ENCODE measurements at places on chromosomes 2 and 18.
A peak's percentile ranks its signal among the peaks of the same experiment; 100 is the strongest.

GRCh38 chr18:7958081-7958896, 391.2 kb downstream of the PTPRM start:
- no peak for DNase-seq

- no peak for DNase-seq
Observed at GRCh38 chr2:224479826-224480225, 77.9 kb upstream of the FAM124B start.

GRCh38 chr18:13577091-13577697, 149.2 kb downstream of the FAM210A start:
- no peak for DNase-seq

DNA sequence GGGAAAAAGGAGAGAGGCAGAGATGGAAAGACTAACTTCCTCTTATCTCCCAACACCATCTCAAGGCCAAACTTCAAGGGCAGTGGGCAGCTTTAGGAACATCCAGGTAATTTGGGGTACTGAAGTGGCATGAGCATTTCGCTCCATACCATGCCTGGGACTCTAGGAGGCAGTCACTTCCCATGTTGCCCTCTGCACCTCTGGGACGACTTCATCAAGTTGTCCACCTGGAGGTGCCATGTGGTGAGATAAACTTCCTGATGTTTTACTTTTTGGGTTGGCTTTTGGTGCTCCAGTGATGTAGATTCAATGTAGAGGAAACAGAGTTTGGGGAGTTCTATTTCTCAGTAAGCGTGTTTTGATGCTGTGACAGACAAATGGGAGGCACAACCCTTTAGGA, 56.3 kb upstream of the UPP2 start:
- DNase-seq = no peak

DNA sequence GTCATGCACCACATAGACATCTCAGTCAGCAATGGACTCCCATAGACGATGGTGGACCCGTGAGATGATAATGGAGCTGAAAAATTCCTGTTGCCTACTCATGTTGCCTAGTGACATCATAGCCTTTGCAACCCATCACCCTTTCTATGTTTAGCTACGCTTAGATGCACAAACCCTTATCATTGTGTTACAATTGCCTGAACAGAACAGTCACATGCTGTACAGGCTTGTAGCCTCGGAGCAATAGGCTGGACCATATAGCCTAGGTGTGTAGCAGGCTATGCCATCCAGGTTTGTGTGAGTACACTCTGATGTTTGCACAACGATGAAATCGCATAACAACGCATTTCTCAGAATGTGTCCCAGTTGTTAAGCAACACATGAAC, 221.6 kb downstream of the ALPK2 start:
- no peak for DNase-seq

- DNase-seq = no peak
Observed at GRCh38 chr2:183000846-183001245, 37.4 kb downstream of the NCKAP1 start.

DNA sequence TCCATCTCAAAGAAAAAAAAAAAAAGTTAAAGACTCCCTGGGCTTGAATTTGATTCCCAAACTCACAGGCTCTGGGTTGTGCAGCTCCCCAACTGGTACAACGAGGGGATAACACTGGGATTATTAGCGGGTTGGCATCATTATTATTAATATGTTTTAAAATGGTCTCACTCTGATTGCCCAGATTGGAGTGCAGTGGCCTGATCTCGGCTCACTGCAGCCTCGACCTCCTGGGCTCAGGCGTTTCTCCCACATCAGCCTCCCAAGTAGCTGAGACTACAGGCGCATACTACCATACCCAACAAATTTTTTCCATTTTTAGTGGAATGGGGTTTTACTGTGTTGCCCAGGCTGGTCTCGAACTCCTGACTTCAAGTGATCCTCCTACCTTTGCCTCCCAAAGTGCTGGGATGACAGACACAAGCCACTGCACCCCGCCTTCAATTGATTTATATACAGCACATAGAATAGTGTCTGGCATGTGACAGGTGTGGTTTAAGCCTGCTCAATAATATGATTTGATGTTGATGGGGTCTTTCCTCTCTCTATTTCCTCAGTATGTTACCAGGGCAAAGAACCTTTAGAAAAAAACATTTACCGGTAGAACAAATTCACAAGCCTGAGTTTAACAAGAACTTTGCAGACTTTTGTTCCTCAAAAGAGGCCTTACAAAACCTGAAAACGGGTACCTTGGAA, 12.2 kb downstream of the MYCN start:
- no peak for DNase-seq

- DNase-seq = no peak
Observed at GRCh38 chr2:62808554-62808953, 103.0 kb downstream of the EHBP1 start.

- DNase-seq = peak; percentile 78
Observed at GRCh38 chr2:62578803-62579640, 73.0 kb upstream of the TMEM17 start.

GRCh38 chr2:57891086-57891712, 155.4 kb upstream of the VRK2 start:
- DNase-seq = no peak

GRCh38 chr2:85329181-85329651, 1.4 kb upstream of the TGOLN2 start:
- DNase-seq = no peak

- DNase-seq = no peak
Observed at GRCh38 chr18:35949903-35950627, 22.4 kb upstream of the RMP24 start.

DNA sequence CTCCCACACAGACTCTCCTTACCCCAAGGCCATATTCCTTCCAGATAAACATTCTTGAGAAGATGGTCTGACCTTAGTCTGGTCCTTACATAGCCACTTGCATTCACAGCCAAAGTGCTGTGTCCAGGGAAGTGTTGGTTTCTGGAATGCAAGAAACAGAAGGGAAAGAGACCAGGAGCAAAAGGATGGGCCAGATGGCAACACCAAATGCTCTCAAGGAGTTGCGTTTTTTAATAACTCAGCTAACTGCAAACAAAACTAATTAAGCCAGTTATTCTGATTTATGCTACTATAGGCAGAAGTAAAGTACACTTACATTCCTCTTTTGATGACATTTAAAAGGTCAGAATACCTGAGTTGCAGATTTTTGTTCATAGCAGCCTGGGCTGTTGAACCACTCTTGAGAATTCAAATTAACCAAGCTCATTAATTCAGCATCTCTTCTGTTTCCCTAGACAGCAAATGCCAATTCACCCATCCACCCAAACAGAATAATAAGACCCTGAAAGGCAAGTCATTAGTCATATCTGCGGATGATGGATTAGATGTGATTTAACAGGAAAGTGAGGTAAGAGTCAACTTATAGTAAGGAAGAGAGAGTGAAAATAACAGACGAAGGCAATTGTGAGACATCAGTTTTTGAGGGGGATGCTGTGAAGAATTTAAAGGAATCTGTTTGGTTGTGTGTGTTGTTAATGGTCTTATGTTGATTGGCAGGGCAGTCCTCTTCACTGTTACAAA, 18.8 kb downstream of the CCDC85A start:
- DNase-seq = no peak

DNA sequence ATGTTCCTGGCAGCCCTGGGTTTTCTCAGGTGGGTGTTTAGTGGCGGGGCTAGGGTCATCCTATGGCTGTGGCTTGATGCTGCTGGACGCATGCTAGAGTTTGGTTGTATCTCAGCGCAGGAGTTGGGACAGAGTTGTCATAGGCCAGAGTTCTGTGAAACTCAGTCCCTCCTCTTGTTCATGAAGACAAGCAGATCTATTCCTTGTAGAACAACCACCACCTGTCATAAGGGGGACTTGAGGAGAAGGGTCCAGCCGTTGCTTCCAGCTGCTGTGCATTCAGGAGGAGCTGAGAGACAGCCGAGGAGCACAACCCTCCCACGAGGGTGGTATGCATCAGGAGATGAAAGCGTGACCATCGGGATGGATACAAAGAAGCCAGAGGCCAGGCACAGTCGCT, 26.4 kb downstream of the DCDC2C start:
- no peak for DNase-seq

- no peak for DNase-seq
Observed at GRCh38 chr2:133390156-133390555, 178.1 kb downstream of the NCKAP5 start.

- DNase-seq = no peak
Observed at GRCh38 chr2:233248999-233249398, 2.5 kb upstream of the ATG16L1 start.

GRCh38 chr2:241540401-241540770, 18.2 kb upstream of the BOK start:
- DNase-seq = no peak

GRCh38 chr2:64634345-64635267, 19.1 kb downstream of the SERTAD2 start:
- DNase-seq = no peak

- DNase-seq = no peak
Observed at GRCh38 chr18:59387687-59388565, 28.9 kb upstream of the LMAN1 start.

GRCh38 chr2:173192071-173192470, 116.4 kb downstream of the MAP3K20 start:
- no peak for DNase-seq

- DNase-seq = no peak
Observed at GRCh38 chr2:239806758-239807434, 218.2 kb downstream of the NDUFA10 start.

GRCh38 chr18:28147674-28148171, 29.2 kb downstream of the CDH2 start:
- DNase-seq = no peak

GRCh38 chr2:67564076-67564475, 166.9 kb downstream of the ETAA1 start:
- no peak for DNase-seq

GRCh38 chr2:8300216-8300615, 381.6 kb upstream of the ID2 start:
- DNase-seq = no peak

GRCh38 chr2:153222231-153223165, 256.1 kb downstream of the RPRM start:
- DNase-seq = no peak

GRCh38 chr2:10303694-10304378, 1.1 kb downstream of the HPCAL1 start:
- DNase-seq = no peak

DNA sequence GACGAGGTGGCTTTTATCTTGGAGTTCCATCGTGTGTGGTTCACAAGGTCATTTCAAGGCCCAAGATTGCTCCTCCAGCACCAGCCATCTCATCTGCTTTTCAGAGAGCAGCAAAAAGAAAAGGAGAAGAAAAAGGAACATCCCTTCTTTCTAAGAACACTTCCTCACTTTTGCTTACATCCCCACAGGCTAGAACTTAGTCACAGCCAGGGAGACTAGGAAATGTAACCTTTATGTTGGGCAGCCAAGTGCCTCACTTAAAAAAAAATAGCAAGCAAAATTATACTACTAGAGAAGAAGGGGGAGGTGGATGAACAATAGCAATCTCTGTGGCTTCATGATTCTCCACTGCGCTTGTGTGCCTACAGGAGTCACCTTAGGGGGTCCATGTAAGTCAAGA, 141.8 kb downstream of the SMAD2 start:
- DNase-seq = no peak

- no peak for DNase-seq
Observed at GRCh38 chr2:37389989-37390765, 45.7 kb downstream of the QPCT start.

DNA sequence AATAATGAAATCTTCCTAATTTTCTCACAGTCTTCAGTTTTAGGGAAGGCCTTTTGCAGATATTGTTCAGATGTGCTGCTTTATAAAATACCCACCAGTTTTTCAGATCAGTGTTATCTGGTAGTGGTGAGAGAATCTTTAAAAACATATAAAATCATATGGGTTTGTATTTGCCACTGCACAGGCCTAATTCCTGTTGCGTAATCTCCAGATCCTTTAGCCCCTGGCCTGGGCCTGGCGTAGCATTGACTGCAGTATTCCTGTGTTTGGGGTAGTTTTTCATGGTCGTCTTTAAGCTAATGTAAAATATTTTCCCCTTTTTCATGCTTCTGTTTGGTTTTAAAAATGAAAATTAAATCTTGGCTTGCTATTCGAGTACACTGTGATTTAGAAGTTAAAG, 43.2 kb downstream of the TSHZ1 start:
- DNase-seq = no peak

- no peak for DNase-seq
Observed at GRCh38 chr2:239819974-239820555, 205.1 kb downstream of the NDUFA10 start.

DNA sequence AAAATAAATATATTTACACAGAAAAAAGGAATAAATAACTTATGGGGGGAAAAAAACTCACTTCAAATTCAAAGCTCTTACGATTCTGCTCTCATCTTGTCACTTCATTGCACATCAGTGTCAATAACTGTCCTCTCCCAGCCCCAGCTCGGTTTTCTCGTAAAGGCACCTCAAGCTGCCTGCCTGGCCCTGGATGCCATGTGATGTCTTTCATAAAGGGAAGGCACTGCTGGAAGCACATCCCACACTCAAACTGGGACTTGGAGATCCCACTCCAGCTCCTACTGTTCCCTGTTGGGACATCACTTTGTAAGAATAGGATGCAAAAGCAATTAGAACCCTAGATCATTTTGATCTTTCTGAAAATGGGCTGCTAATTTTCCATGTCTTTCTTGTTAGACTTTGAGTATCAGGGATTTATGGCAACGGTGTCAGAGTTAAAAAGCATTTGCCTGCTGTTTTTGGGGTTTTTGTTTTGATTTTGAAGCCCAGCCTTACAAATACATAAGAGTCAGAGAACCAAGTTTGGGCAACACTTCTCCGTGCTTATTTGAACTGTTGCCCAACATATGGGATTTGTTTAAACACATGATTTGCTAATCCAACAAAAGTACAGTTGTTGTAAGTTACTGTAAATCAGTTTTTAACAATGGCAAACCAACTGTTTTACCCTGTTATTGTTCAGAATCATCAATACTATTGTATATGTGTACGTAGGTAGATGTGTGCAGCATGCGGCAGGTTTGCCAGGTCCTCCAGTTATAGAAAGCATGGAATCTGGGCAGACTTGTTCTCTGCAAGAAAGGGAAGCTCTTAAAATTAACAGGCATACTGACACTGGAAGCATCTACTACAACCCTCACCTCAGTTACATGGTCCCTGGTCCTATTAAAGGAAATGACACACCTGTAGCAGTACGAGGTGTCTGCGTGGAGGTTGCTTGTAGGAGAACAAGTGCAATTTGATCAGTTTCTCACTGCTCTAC, 20.6 kb downstream of the SERTAD2 start:
- DNase-seq = no peak

DNA sequence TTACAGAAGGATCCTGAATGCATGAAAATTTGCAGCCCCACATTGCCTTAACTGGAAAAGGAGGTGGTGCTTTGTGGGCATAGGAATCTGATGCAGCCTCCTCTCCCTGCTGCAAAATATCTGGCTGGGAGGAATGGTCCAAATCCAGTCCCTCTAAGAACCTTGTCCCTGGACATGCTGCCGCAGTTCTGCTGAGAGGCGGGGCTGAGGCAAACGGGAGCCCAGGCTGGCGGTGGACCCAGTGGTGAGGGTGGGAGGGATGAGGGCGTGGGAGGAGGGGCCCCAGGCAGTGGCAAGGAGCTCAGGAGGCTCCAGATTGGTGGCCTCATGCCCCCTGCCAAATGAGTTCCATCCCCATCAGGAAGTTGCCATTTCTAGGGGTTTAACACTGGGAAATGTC, 36.2 kb downstream of the ZAP70 start:
- no peak for DNase-seq
